ENCODE measurements at places on chromosomes 2 and 18. TPM values are rescaled to one million over a fixed set of nuclear protein-coding genes. Genes with fewer than 3 reads are reported as not detected.

CRIM1 gene
- total RNA-seq = 66.2 TPM

MAP3K19 gene
- total RNA-seq = not detected

CPO gene
- 0.39 TPM for total RNA-seq

C1QL2 gene
- not detected for total RNA-seq

SPTBN1 gene
- total RNA-seq = 94.1 TPM

MTCL1 gene
- 4.5 TPM for total RNA-seq

LBH gene
- 14.2 TPM for total RNA-seq

PROM2 gene
- total RNA-seq = 0.54 TPM

TRIM54 gene
- total RNA-seq = 784 TPM

CDCA7 gene
- 1.9 TPM for total RNA-seq

DPY30 gene
- total RNA-seq = 28.6 TPM
